ENCODE measurements at places on chromosomes 3 and 15.

DNA sequence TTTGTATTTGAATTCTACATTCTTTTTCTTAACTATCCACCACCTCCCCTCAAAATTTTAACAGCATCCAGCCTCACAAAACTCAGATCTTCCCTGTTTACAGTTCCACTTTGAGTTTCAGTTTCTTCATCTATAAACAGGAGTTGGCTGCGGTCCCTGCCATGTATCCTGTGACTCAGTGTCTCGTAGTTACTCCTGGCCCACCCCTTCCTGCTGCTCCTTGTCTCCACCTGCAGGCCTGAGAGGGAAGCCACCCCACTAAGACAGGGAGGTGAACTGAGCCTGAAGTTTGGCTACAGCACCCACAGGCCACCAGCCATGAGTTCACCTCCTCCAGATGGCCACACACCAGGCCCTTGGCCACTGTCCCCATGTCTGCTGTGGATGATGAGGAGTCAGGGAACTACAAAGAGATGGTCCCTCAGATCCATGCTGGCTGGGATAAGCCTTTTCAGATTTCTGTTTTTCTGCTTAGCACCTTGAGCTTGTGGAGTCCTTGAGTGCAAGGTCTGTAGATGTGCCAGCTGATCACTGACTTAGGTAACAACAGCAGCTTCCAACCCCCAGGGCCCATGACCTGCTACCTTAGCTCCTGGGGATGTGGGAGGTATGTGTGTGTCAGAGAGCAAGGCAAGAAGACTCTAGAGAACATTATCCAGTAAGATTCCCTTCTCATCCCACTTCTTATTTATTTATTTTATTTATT is 37.5 kb downstream of the CD86 start:
- no peak for DNase-seq

GRCh38 chr15:72760590-72761260 is 22.8 kb downstream of the ADPGK start:
- no peak for DNase-seq

DNA sequence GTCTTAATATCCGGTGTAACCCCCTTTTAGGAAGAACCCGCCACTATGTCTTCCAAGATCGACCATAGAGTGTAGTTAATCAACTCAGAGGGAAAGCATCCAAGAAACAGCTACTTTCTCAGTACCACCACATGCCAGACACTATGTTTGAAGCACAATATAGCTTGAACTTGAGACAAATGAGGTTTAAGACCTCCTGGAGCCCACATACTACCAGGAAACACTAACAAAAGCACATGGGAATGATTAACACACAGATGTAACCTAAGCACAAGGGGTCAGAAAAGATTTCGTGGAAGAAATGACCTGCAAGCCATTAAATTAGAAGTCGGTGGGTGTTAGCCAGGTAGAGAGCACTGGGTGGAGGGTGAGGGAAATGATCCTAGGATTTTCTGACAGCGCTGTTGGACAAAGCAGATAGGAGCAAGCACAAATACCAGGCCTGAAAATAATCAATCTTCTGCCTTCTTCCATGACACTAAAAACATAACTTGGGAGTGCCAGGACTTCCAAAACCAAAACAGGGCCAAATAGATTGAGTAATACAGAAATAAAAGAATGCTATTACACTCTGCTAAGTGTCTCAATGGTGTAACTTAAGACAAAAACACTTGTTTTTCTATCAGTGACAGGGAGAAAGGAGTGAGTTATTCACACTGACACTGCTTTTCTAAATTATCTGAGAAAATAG is 213.7 kb downstream of the FOXP1 start:
- no peak for DNase-seq

DNA sequence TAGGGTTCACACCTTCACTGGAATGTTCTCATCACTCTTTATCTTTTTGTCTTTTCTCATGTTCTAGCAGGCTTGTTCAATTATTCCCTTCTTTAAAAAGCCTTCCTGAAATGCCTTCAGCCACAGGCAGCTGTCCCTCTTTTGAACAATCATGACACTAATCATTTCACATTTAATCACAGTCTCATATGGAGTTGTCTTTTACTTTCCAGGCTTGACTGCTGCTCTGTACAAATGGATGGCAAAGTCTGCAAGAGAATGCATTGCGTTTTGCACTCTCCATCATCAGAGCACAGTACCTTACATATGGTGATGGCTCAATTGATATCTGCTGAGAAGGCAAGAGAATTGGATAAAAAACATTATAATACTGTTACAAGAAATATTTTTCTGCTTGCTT is 529.8 kb downstream of the DIPK2A start:
- DNase-seq, result no peak

DNA sequence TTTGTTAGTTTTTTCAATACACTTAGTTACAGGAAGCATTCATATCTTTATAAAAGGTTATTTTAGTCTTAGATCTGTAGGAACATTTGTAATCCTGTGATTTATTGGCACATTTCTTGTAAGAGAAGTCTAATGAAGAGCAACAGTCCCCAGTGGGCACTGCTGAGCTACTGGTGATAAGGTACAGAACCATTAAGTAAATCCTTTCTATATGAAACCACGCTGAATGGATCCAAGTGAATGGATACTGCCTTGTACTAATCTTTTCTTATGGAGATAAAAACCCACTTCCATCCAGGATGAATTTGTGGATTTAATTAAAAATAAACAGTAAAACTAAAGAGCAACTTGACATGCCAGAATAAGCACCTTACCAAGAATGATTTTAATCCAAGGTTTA is 64.0 kb downstream of the SHQ1 start:
- DNase-seq, result no peak

GRCh38 chr15:36666228-36666905 is 86.9 kb downstream of the CDIN1 start:
- no peak for DNase-seq

GRCh38 chr3:81320862-81321261 is 440.6 kb downstream of the GBE1 start:
- no peak for DNase-seq

- DNase-seq, result no peak
Measured at GRCh38 chr3:43423142-43423541, 136.8 kb downstream of the SNRK start.

DNA sequence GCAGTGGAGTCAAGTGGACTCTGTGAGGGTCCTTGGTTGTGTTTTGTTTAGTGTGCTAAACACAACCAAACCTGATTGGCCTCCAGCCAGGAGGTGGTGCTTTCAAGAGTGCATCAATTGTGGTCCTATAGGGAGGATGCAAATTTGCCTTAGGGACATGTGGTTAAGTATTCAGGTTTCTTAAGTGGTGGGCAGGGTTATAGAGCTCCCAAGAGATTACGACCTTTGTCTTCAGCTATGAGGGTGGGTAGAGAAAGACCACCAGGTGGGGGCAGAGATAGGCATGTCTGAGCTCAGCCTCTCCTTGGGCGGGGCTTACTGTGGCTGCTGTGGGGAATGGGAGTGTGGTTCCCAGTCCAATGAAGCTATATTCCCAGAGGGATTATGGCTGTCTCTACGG is 186.6 kb downstream of the SQOR start:
- DNase-seq, result no peak

- DNase-seq, result no peak
Measured at GRCh38 chr3:13339833-13340232, 80.3 kb downstream of the NUP210 start.

GRCh38 chr15:95644100-95644875 is 686.2 kb upstream of the NR2F2 start:
- no peak for DNase-seq

- no peak for DNase-seq
Measured at GRCh38 chr3:132543011-132543739, 53.9 kb upstream of the ACKR4 start.

GRCh38 chr15:78650022-78650421 is 9.0 kb upstream of the CHRNB4 start:
- DNase-seq, result no peak

- DNase-seq, result no peak
Measured at GRCh38 chr15:65245096-65245856, 34.0 kb upstream of the CILP start.

- no peak for DNase-seq
Measured at GRCh38 chr3:55435491-55435890, 51.6 kb downstream of the WNT5A start.

DNA sequence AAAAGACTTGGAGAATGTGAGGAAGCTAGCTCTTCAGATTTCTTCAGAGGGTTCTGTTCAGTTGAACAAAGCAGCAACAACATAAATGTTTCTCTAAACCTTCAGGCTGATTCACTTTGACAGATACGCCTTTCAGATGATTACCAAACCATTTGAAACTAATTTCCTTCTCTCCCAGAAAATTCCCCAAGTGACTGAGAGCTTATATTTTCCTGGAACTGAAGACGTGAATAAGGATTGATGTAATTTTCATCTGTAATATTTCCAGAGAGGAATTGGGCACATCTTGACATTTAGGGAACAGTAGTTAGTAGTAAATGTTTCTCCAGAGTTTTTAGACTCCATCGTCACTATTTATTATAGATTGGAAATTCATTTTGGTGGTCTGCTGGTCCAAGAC is 108.6 kb upstream of the AADACL2 start:
- DNase-seq, result no peak

- no peak for DNase-seq
Measured at GRCh38 chr15:78808550-78808949, 2.7 kb downstream of the ADAMTS7 start.

DNA sequence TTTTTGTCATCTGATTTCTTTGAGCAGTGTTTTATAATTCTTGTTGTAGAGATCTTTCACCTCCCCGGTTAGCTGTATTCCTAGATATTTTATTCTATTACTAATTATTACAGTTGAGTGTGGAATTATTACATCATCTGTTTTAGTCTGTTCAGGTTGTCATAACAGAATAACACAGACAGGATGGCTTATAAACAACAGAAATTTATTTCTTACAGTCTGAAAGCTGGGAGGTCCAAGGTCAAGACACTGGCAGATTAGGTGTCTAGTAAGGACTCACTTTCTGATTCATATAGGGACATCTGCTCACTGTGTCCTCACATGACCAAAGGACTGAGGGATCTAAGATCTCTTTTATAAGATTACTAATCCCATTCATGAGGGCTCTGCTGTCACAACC is 121.3 kb upstream of the THBS1 start:
- no peak for DNase-seq

- DNase-seq, result no peak
Measured at GRCh38 chr3:14274612-14274936, 96.0 kb downstream of the LSM3 start.

- no peak for DNase-seq
Measured at GRCh38 chr3:179288845-179289244, 34.0 kb upstream of the ZNF639 start.

DNA sequence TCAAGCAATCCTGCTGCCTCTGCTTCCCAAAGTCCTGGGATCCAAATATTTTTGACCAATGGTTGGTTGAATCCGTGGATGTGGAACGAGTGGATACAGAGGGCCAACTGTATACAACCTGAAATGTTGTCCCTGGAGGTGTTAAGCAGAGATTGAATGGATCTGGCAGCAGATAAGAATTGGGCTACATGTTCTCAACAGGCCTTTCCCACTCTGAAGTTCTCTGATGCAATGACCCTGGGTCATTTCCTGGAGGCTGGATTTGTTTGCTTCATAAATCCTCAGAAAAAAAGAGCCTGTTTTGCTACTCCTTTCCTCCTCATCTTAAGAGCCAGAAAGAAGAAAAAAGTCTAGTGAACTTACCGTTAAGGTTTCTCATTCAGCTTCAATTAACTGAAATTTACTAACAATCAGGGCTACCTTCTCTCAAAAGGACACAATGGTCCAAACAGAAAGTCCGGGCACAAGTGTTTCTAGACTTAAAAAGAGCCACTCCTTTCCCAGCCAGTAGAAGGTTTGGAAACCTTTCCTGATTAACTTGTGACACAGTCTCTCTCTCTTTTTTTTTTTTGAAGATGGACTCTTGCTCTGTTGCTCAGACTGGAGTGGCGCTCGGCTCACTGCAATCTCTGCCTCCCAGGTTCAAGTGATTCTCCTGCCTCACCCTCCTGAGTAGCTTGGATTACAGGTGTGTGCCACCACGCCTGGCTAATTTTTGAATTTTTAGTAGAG is 6.5 kb downstream of the ARHGEF3 start:
- no peak for DNase-seq

DNA sequence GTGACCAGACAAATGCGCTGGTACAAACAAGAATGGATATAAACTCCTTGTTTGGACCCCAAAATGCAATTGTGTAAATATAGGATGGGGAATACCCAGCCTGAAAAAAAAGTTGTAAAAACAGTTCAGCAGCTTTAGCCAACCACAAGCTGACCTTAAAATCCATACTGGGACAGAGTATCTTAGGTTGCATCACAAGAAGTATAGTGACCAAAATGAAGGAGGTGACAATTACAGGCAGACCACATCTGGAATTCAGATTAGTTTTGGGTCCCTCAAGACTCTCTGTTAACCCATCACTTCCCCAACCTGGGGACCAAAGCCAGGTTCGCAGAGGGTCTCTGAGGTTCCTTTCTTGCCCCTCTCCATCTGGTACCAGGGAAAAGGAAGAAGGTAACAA is 115.9 kb upstream of the PRR20G start:
- DNase-seq, result no peak

DNA sequence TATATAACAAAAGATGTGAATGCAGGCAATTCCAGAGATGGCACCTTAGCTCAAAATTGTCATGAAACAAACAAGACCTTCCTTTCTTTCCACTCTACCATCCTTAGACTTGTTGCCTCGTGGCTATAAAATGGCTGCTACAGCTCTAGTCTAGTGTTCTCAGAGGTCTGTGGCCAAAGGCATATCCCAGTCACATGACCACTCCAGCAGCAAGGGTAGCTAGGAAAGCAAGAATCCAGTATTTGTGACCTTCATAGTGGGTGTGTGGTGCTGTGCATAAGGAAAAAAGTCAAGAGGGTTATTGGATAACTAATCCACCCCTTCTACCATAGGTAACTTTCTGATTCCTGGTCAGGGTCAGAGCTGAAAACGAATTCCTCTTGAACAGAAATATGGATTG is 27.1 kb upstream of the LIPC start:
- no peak for DNase-seq

- DNase-seq, result no peak
Measured at GRCh38 chr3:25903371-25904129, 113.7 kb downstream of the OXSM start.

Data from GM06990 (cell line).